ENCODE measurements at places on chromosomes 6 and 20. TPM values are rescaled to one million over a fixed set of nuclear protein-coding genes. Genes with fewer than 3 reads are reported as not detected.
A peak's percentile ranks its signal among the peaks of the same experiment; 100 is the strongest.

DNA sequence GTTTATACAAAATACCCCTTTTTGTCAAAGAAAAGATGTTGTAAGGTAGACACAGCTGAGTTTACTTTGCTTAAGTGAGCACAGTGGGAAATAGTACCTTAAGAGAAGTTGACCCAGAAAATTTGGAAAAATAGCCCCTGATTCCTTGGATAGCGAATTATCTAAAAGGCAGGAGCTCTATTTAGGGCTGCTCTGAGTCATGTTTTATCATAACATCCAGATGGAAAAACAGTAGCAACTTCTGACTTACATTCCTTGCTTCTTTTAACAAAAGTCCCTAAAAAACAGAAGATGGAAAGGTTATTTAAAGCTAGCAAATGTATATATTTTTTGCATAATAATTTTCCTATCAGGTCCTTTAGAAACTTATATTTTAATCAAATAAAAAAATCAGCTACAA is 59.0 kb downstream of the THEMIS start:
- H3K4me1 ChIP-seq: no peaks in the 10 kb centered on the region
- H3K27ac ChIP-seq: no peak overlapping the region
- H3K27me3 ChIP-seq: no peaks in the 10 kb centered on the region
- DNase-seq: peak; percentile 52
- no peak overlapping the region for H3K4me3 ChIP-seq

DNA sequence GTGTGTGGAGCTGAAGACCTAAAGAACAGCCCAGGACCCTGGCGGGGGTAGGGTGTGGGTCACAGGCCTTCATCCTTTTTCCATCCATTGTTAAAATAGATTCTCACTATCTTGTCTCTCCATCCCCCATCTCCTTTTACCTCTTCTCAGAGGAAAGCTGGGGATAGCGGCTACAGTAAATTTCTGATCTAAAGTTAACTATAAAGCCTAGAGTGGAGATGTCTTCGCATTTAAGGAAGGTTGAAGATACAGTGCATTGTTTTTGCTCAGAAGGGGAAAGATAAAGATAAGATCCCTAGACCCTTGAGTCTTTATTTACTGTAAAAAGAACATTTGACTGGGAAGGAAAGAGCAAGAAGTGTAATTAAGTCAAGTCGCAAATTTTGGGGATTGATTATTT is 8.6 kb downstream of the FOXA2 start:
- H3K36me3 ChIP-seq: no peaks in the 10 kb centered on the region
- peaks cover 58% of the 10 kb centered on the region for H3K27me3 ChIP-seq
- no peak overlapping the region for H3K4me3 ChIP-seq
- H3K4me1 ChIP-seq: no peaks in the 10 kb centered on the region

- no peak for DNase-seq
- H3K36me3 ChIP-seq: no peaks in the 10 kb centered on the region
- H3K4me1 ChIP-seq: no peaks in the 10 kb centered on the region
- H3K27ac ChIP-seq: no peak overlapping the region
- H3K27me3 ChIP-seq: no peaks in the 10 kb centered on the region
- no peak overlapping the region for H3K4me3 ChIP-seq
Measured at GRCh38 chr6:124443541-124443940, 518.7 kb upstream of the RNF217 start.

GRCh38 chr6:138331444-138331843 is 46.3 kb upstream of the SMIM28 start:
- H3K27ac ChIP-seq: no peak overlapping the region
- no peaks in the 10 kb centered on the region for H3K4me1 ChIP-seq
- no peak for DNase-seq
- H3K4me3 ChIP-seq: no peak overlapping the region
- no peaks in the 10 kb centered on the region for H3K27me3 ChIP-seq

DNA sequence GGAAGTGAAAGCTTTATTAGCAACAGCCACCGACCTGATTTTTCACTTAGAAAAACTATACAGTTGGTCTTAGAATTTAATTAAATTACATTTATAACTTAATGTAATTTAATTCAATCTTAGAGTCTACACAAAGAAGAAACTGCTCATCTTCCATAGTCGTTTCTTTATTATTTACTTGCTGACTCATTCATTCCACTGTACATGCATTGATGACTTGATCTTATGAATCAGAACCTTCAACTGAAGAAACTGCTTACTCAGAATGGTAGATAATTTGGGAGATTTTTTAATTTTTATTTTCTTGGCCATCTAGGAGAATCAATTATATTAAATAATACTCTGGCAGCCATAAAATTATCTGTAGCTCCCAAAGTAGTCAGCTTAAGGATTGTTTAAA is 1021.6 kb upstream of the FLRT3 start:
- no peak overlapping the region for H3K27ac ChIP-seq
- no peak overlapping the region for H3K4me3 ChIP-seq
- no peaks in the 10 kb centered on the region for H3K27me3 ChIP-seq
- H3K36me3 ChIP-seq: no peaks in the 10 kb centered on the region
- no peak for DNase-seq

The CRISP2 gene
- not detected for total RNA-seq

The RAB32 gene
- 75.7 TPM for total RNA-seq

The APOBEC2 gene
- total RNA-seq: not detected

The EZR gene
- total RNA-seq: 171 TPM

All from astrocyte (in vitro differentiated cells and primary cell).